Omental fat pad (tissue), 4 donors: ENCODE measurements at places on chromosomes 7 and 10. TPM values are rescaled to one million over a fixed set of nuclear protein-coding genes. Genes with fewer than 3 reads are reported as not detected.

The PALS2 gene
- total RNA-seq = 8.2 TPM

The AGBL3 gene
- total RNA-seq = 3.2 TPM

The CALHM3 gene
- not detected for total RNA-seq

The TDRD1 gene
- total RNA-seq = 0.24 TPM

The KCTD7 gene
- total RNA-seq = 15.0 TPM

The PKD1L1 gene
- 0.56 TPM for total RNA-seq

The NT5C2 gene
- 49.3 TPM for total RNA-seq

DNA sequence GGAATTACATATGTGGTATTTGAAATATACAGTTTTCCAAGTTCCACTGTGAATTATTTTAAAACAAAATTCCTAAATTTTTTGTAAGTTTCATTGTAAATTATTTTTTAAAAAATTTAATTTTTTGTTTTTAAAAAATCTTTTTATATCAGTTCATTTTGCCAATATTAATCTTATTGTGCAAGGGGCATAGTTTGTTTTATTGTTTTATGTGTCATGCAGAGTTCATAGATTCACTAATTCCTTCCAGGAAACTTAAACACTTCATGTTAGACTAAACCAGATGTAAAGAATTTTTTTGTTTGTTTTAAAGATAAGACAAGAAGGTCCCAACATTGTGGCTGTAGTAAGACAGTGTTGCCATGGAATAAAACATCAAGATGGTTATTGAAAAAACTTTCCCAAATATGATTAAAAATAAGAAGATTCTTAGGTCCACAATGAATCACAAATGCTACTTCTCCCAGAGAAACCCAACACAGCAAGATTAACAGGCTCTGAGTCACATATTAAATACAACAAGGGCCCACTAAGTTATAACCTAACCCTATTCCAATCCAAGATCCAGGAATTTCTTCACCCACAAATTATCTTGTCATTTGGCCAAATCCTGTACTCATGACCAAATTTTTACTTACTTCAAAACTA is 464.7 kb upstream of the IGFBP3 start:
- DNase-seq = no peak

DNA sequence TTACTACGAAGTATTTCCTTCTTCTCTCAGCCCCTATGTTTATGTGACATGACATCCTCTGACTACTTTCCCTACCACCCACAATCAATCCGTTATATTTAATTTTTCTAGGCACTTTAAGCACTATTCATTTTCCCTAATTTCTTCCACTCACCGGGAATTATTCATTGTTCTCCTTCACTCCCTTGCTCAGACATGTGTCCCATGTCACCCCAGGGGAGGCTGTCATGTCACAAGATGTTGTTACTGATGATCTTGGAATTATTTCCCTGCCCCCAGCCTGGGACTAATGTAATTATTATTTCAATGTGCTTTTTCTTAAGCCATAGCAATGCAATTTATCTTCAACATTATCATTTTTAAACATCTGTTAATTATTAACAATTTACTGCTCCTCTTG is 317.2 kb downstream of the PHF14 start:
- DNase-seq = no peak

DNA sequence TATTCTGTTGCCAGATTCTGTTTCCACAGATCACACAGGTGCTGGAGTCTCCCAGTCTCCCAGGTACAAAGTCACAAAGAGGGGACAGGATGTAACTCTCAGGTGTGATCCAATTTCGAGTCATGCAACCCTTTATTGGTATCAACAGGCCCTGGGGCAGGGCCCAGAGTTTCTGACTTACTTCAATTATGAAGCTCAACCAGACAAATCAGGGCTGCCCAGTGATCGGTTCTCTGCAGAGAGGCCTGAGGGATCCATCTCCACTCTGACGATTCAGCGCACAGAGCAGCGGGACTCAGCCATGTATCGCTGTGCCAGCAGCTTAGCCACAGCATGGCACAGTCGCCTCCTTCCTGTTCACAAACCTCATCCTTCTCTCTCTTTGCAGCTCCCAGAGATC is 237.5 kb upstream of the PRSS1 start:
- DNase-seq = no peak

GRCh38 chr7:18387191-18387735 is 108.3 kb upstream of the HDAC9 start:
- no peak for DNase-seq

GRCh38 chr7:74525881-74526280 is 72.2 kb downstream of the GTF2IRD1 start:
- DNase-seq = no peak

DNA sequence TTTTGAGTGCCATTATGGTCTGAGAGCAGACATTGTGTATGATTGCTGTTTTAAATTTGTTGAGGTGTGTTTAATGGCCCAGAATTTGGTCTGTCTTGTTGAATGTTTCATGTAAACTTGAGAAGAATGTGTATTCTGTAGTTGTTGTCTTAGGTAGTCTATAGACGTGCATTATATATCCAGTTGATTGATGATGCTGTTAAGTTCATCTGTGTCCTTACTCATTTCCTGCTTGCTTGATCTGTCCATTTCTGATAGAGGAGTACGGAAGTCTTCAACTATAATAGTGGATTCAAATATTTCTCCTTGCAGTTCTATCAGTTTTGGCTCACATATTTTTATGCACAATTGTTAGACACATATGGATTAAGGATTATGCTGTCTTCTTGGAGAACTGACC is 16.0 kb downstream of the PTPN12 start:
- DNase-seq = no peak
